ENCODE measurements at places on chromosomes 6 and 20.
A peak's percentile ranks its signal among the peaks of the same experiment; 100 is the strongest.

- DNase-seq, result no peak
Observed at GRCh38 chr6:99416226-99416625, 8.9 kb downstream of the PNISR start.

- no peak for DNase-seq
Observed at GRCh38 chr6:103734016-103734415, 1125.7 kb downstream of the HACE1 start.

- no peak for DNase-seq
Observed at GRCh38 chr6:139699911-139700310, 325.5 kb upstream of the CITED2 start.

DNA sequence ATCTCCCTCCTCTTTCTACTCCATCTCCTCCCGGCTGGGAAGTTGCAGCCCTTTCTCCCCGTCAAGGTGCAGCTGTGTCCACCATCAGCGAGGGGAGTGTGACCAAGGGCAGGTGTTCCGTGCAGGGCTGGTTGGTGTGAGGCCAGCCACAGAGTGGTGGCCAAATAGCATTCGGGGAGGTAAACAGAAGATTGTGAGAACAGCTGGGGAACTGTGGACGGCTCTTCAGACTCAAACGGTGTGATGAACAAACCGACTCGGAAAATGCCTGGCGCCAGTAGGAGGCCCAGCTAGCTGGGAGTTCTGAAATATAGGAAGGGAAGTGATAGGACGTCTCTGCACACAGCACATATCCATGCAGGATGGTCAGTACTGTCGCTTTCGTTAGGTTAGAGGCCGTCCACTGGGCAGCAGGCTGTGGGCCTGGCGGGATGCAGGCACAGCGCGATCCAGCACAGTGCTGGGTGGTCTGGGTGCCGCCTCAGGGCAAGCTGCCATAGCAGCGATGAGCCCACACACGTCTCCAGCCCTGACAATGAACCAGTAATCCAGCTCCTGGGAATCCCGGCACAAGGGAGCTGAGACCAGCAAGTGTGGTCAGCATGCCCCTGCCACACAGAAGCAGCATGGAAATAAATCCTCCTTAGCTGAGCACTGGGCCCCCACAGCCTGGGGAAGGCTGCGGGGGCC is 258.1 kb downstream of the TAF4 start:
- no peak for DNase-seq

DNA sequence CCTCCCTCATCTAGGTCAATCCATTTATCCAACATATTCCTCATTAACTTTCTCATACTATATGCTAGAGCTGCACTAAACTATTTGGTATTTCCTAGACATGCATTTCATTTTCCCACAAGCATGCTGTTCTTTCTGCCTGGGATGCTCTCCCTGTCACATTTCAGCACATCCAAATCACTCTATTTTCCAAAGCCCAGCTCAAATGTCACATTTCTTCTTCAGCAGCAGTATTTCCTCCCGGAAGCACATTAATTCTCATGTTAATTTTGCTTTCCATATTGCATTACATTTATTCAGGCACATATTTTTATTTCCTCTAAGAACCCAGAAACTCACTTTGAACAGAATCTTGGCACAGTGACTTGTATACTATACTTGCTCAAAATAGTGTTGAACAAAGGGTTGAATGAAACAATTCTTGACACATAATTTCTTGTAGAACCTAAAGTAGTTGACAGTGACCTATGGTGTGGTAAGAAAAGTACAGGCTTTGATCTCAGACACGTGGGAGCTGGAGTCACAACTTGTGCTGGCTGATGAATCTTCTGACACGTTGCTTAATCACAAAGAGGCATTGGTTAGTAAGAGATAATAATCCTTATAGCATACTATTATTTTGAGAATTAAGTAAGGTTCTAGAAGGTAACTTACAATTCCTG is 30.8 kb upstream of the CD2AP start:
- DNase-seq, result no peak

DNA sequence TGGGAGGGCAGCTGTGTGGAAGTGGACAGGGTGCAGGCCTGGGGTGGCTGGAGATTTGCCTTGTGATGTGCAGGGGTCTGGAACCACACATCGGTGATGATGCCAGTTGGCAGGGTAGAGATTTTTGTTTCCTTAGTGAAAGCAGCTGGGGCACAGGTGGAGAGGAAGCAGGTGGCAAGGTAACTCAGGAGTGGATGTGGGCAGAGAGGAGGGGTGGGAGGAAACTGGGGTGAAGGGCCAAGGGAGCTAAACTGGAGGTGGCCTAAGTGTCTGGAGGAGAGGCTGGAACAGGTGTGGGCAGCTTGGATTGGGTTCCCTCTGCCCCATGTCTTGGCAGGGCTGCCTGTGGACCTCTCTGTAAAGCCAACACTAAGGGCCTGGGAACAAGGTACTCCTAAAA is 4.7 kb upstream of the SCUBE3 start:
- DNase-seq, result no peak

- no peak for DNase-seq
Observed at GRCh38 chr20:20009784-20010253, 7.3 kb upstream of the NAA20 start.

GRCh38 chr6:73581293-73581692 is 60.5 kb upstream of the EEF1A1 start:
- DNase-seq, result no peak

DNA sequence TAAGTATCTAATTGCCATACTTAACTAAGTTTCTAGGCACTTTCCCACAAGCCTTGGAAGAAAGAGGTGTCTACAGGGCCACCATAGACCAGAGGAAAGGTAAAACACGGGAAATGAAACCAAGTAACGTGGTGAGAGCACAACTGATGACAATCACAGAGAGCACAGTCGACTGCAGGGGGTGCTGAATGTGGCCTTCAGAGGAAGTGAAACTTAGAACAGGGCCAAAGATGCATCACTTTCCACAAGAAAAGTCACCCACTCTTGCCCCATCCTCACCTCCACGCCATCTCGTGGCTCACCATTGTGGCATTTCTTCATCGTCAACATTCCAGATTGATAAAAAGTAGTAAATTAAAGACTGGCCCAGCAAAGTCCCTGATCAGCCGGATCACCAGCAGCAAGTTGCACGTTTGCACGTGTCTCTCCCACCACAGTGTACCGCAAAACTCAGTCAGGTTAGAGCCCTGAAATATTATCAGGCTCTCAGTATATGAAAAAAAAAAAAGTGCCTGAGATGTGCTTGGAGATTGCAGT is 31.4 kb downstream of the HIVEP2 start:
- DNase-seq, result peak; percentile 76

- DNase-seq, result no peak
Observed at GRCh38 chr6:43070028-43070632, 6.0 kb upstream of the PTK7 start.

GRCh38 chr6:1622851-1623768 is 13.4 kb downstream of the FOXC1 start:
- no peak for DNase-seq

DNA sequence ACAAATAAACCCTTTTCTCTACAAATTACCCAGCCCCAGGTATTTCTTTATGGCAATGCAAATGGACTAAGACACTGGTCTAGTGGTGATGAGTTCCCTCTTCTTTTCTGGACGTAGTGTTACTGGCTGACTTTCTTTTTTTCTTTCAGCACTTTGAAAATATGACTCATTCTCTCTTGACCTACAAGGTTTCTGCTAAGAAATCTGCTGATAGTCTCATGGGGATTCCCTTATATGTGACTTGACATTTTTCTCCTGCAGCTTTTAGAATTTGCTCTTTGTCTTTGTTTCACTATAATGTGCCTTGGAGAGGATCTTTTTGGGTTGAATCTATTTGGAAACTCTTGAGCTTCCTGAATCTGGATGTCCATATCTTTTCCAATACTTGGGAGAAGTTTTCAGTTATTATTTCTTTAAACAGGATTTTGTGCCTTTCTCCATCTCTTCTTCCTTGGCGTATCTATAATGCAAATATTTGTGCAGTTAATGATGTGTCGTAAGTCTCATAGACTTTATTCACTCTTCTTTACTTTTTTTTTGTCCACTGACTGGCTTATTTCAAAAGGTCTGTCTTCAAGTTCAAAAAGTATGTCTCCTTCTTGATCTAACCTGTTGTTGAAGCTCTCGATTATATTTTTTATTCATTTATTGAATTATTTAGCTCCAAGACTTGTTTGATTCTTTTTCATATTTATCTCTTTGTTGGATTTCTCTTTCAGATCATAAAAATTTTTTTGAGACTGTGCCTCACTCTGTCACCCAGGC is 42.2 kb upstream of the TPD52L1 start:
- DNase-seq, result no peak

DNA sequence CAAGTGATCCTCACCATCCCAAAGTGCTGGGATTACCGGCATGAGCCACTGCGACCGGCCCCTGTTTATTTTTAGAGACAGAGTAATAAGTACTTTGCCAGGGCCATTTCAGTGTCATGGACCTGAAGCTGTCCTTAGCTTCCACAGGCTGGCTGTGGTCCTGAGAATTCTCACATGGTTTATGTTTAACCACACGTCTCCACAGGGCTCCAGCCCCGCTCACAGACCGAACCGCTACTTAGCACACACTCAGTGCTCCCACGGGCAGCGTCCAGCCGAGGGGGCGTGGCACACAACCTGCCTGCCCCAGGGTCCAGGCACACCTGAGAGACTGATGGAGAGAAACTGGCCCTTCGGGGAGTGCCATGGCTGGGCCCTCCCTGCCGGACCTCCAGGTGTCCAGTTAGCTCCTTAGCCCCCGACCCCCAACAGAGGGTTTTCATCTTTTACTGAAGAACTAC is 11.7 kb downstream of the ACSS1 start:
- no peak for DNase-seq

DNA sequence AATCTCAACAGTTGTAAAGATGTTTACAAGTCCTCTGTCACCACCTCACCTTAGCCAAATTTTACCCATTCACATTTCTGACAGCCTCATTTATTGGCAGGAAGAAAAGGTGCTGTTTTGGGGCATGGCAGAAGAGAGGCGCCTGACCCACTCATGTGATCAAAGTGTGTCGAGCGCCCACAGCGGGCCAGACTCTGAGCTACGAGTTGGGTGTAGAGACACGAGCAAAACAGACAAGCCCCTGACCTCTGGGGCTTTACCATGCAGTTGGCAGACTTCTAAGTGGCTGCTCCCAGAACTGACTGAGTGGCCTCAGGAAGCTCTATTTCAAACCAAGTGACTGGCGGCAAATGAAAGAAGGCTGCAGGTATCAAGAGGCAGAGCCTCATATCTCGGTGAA is 167.0 kb downstream of the SOBP start:
- no peak for DNase-seq

- DNase-seq, result no peak
Observed at GRCh38 chr6:89335164-89335563, 17.4 kb downstream of the UBE2J1 start.

DNA sequence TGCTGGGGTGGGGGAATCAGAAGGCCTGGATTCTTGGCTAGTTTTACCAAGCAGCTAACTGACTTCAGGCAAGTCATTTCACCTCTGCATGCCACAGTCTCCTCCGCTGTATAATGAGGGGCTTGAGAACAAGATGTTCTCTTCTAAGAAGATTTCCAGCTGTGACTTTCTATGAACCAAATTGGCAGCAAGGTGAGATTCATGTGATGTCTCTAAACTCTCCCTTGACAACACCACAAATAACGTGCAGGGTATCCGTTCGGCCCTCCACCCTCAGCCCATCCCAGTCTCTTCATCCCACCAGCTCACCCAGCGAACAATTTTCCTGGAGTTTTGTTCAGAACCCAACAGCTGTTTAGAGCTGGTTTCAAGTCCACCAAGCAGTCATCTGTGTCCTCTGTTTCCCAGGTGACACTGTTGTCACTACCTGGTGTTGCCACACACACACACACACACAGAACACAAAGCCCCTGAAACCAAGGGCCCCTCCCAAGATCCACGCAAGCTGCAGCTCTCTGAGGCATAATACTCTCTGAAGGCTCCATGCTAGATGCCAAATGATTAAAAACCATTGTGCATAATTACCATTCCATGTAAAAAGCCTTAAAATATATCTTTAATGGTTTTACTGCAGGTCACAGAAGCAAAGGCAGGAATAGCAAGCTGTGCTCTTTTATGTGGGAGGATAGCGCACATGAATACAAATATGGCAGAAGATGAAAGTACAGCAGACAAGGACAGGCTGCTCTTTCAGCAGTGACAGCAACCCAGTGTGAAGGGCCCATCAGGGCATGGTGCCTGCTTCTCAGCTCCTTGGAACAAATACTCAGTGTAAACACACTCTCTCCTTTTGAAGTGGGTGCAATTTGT is 48.2 kb downstream of the ARHGAP18 start:
- no peak for DNase-seq

GRCh38 chr6:47165918-47166317 is 123.8 kb upstream of the ADGRF1 start:
- no peak for DNase-seq

DNA sequence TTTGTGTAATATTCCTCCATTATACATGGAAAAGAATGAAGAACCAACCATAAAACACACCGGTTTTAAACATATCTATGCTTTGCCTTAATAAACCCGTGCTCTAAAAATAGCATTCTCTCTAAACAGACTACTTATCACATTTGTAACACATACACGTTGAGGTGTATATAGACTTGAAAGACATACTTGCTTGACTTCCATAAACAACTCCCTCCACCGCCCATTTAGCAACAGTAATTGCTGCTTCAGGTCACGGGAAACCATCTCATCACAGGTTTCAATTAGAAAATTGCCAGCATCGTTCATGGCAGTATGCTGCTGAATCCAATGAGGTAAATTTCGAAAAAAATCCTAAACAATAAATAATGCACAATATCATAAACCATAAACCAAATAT is 174.0 kb downstream of the SYNE1 start:
- no peak for DNase-seq

DNA sequence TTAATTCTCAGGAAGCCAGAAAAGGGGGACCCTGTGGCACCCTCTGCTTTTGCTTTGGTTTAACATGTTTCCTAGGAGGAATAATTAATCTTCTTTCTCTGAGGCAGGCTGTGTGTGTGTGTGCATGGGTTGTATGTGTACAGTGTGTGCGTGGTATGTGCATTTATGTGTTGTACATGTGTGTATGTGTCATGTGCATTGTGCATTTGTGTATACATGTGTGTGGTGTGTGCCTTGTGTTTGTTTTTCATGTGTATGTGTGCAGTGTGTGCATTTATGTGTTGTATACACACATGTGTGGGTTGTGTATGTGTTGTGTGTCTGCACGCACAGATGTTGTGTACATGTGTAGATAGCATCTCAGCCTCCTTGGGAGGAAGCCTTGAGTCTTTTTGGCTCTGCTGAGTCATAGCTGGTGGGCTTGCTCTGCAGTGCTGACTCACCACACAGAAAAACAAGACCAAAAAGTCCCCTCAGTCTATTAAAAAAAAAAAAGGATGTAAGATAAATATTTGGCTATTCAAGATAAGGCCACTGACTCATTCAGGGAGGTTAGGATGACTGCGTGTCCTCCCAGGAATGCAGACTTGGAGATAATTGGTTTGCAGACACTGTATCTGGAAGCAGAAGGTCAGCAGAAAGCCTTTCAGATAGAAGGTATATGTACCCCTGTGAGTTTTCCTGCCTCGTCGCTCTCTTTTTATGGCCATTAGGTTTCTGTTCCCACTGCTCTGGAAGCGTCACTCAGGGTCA is 58.6 kb downstream of the SYNJ2 start:
- DNase-seq, result peak; percentile 30

Data from activated CD4-positive, alpha-beta T cell treated with anti-CD3 and anti-CD28 coated beads, Interleukin-2, amount 50 U/mL, for 48 hours (primary cell).